ENCODE measurements at places on chromosomes 5 and 9.

DNA sequence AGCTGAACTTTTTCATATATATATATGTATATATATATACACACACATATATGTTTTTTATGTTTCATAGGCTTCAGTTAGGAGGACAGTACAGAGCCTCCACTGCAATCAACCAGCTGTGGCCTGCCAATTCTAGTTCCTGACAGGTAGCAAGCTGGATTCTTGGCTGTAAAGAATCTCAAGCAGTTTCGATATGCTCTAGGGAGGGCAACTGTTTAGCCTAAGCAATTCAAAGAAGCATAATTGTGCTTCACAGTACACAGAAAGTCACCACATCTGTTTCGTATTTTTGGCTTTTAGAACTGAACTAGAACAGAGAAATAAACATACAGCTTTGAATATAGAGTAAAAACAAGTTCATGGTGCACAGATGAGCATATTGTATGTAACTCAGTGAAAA is 152.4 kb upstream of the ARRDC3 start:
- DNase-seq: no peak

GRCh38 chr9:128249558-128249907 is 26.3 kb downstream of the GOLGA2 start:
- no peak for DNase-seq

DNA sequence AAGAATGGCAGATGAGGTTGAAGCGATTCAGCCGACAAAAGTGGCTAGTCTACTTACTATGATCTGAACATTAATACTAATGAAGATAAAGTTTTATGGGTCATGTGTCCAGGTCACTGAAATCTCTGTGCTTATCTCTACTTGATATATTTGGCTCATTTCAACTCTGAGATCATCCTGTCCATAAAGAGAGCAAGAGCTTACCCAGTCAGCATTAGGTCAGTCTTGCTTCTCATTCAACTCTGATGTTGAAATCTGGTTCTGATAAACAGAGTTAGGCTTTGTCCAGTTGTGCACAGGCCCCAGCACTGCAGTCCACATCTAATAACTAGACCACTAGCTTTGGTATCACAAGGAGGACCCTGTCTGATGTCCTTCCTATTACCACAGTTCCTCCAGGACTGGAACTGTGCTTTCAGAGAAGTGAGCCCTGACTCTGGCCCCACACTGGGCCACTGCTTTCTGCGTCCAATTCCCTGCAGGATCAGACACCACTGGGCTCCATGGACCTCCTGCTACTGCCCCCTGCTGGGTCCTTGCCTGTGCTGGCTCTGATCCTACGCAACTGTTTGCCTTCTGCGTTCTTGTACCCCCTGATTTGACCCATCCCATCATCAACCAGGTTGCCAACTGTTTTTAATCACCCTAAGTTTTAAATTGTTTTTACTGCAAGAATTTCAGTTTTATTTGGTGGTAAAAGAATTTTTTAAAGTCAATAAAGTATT is 23.7 kb upstream of the FAM120A start:
- DNase-seq: no peak

DNA sequence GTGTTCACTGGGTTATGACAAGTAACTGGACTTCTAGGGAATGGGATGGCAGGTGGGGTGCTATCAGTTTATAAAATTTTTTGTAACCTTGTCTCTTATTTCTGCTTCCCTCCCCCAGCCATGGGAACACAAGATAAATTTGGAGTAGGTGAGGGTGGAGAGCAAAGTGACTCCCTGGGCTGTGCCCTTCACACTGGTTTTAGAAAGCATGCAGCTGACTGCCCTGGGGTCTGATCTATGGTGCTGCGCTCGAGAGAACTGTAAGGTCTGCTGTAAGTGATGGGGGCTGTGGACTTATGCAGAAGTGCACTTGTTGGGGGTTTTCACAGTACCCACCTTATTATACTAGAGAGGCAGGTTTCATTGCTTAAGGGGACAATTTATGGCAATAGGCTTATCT is 247.7 kb upstream of the DMRT1 start:
- DNase-seq: no peak

- no peak for DNase-seq
Measured at GRCh38 chr5:32625106-32625505, 39.7 kb downstream of the SUB1 start.

- DNase-seq: peak; percentile 69
Measured at GRCh38 chr5:132746954-132747615, at the start of gene CCNI2. TSS of gene CCNI2 (plus strand) at chr5:132747426. CDS start at chr5:132747496, 70 bp downstream.

- DNase-seq: peak; percentile 45
Measured at GRCh38 chr9:68949271-68950000, 64.5 kb downstream of the PRKACG start.

- no peak for DNase-seq
Measured at GRCh38 chr9:110284211-110284844, 28.0 kb upstream of the TXN start.

DNA sequence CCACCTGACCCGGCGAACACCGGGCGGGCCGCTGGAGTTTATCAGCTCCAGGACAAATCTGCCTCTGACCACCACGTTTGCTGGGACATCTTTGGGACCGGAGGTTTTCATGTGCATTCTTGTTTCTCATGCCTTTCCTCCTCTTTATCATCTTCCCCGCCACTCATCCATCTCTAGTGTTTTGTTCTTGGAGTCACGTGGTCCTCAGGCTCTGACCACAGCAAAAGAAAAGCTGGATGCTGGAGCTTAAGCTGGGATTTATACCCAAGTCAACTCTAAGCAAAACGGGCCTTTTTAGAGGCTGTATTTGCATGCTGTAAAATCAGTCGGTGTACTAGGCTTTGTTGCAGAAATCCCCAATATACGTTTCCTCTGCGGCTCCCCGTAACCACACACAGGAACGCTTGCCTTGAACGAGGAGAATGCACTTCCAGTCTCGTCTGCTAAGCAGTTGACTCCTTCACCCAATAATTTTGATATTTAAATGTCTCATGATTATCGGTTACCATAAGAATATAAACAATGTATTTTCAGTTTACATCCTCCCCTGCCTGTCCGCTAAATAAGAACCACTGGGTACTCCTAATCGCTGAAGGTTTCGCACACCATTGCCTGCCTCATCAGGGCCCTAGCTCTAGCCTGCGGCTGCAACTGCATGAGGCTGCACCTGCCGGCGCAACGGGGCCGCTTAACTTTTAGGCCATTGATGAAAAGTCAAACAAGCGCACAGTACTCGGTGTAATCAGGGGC is 560 bp upstream of the NDUFS6 start:
- DNase-seq: no peak

- no peak for DNase-seq
Measured at GRCh38 chr9:137820161-137820855, 57.3 kb upstream of the CACNA1B start.

GRCh38 chr9:72596451-72597180 is 75.2 kb downstream of the TMC1 start:
- DNase-seq: no peak

GRCh38 chr9:6598249-6598725 is 47.2 kb downstream of the GLDC start:
- DNase-seq: peak; percentile 31

DNA sequence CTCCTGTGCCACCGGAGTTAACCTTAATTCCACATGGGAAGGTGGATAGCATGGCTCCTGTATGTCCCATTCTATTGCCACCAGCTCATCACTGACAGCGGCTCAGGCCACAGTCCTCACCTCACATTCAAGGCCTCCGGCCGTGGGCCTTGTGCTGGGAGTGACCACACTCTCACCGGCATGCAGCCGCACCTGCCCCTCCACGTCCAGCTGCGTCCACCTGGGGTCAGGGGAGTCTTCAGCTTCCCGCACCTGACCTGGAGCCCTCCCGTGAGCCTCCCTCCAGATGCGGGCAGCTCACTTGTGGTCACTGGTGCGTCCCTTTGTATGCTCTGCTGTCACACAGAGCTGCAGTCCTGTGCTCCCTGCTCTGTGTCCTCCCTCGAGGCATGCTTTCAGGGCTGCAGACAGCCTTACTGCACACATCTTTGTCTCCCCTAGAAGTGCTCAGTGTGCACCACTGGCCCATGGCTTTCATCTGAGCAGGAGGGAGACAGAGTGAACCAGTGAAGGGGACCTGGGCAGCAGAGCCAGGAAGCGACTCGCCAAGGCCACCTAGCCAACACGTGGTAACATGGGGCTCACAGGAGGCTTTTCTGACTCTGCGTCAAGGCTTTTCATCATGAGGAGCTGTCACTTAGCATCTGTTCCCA is 210.1 kb downstream of the ERCC6L2 start:
- DNase-seq: no peak

DNA sequence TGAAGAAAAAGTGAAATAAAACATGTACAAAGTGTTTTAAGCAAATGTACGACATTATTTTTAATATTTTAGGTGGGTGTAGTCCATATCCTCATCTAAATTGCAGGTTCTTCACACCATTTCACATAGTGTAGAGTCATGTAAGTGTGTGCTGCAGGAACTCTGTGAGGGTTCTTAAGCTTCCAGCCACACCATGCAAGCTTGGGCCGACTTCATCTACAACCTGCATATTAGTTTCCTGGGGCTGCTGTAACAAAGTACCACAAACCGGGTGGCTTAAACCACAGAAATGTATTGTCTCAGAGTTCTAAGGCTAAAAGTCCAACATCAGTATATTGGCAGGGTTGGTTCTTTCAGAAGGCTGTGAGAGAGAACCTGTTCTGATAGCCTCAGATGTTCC is 10.2 kb downstream of the PAM start:
- DNase-seq: no peak

- DNase-seq: no peak
Measured at GRCh38 chr5:143379606-143380005, 23.9 kb downstream of the NR3C1 start.

GRCh38 chr9:80836013-80836412 is 853.3 kb downstream of the TLE1 start:
- DNase-seq: no peak

DNA sequence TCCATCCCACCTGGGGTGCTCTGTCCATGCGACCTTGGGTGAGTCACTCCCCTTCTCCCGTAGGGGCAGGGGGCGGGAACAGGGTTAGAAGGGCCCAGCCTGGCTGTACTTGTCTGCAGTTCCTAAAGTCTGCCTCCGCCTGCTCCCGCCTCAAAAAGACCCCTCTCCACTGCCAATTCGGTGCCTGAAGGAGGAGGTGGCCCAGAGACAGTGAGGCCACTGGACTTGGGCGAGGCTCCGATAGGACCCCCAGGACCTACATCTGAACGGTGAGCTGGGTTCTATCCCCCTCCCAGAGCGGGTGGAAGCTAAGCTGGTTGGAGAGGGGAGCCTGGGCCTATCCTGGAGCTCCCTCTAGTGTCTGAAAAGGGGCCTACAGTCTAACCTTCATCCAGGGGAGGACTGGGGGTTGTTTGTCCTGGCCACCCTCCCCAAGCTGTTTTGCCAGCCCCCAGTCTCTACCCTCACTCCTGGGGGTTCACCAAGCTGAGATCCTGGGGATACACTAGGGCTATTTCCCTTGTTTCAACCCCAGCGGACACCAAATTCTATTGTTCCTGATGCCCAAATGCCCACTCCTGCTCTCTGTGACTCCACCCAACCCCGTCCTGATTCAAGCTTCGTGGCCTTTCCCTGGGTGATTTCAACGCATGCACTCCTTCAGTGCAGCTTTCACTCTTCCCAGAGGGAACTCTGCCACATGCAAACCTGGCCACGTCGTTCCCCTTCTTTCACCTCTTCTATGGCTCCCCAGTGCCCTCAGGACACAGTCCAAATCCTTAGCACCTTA is 6.1 kb upstream of the CRB2 start:
- peak; percentile 79 for DNase-seq

DNA sequence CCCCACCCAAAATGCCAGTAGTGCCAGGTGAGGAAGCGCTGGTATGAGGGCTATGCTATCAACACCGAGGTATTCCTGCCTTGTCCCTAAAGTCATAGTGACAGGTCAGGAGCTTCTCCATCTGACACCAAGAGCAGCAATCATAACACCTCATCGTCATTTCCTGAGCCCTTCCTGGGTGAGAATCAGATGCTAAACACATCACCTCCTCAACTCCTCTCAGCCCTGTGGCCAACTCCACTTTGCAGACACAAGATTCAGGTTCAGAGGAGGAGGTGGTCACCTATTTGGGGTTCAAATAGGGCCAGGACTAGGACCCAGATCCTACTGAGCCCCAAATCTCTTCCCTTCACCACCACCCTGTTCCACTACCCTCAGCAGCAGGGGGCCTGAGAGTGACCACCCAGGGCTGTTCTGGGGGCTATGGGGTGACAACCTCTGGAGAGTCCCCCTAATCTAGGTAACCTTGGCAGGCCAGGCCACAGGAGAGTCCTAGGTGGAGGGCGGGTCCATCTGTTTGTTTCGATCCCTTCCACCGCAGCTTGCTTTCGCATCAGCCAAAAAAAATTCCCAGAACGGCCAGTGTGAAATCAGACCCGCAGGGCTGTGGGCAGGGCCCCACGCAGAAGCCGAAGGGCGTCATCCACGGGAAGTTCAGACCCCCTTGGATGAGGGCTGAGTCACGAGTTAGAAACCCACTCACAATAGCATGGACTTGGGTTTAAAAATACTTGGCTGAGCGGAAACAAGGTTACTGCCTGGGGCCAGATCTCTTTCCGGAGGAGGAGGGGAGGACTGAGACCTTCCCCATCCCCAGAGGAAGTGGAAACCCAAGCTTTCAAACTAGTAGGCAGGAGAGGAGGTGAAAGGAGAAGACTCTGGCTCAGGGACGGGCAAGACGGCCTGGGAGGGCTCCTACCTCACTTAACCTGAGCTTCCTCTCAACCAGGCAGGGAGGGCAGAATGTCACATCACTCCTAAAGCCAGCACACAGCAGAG is 8.7 kb downstream of the STK10 start:
- DNase-seq: peak; percentile 44

DNA sequence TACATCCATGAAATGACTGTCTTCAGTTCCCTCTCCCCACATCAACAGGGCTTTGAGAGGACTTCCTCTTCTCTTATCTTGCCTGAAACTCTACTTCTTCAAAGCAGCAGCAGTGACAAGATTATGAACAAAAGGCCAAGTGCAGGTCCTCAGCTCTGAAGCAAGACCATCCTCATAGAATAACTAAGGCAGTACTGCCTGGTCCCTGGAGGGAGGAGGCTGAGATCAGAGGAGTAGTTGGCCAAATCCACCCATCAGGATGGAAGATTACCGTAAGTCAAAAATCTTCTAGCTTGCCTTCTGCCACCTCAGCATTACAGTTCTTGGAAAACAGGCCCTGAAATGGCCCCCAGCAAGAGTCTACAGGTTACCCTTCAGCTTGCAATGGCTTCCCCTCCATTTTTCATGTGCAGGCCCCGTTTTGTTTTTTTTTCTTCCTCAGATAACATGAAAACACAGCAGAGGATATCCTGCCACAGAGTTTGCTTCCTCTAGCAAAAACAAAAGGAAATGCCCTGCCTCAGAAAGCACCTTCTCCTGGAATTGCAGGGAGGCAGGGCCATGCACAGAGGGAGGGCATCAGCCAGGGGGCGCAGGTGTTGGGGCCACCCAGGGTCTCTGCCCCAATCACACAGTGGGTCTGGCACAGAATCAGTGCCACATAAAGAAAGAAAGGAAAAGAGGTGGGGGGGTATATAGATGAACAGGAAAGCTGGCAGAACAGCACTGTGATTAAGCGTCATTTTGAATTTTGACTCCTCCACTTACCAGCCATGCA is 40.0 kb downstream of the KLHL3 start:
- no peak for DNase-seq

DNA sequence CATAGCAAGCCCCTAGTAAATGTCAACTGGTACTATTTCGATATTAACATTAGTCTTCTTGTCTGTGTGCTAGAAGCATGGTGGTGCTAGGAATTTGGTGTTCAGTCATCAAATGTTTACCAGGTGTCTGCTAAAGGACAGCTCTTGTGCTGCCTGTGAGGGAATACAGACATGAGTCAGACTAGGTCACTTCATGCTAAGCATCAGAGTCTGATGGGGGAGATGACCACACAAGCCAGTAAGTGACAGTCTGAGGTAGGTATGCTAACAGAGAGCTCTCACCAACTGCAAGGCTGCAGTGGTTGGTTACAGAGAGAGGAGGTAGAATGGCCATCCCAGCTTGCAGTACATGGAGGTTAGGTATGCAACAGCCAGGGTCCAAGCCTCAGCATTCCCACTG is 320.9 kb downstream of the CDK5RAP2 start:
- DNase-seq: no peak
